Stimulated activated CD4-positive, alpha-beta T cell treated with anti-CD3 and anti-CD28 coated beads, Interleukin-1b, Interleukin-23, amount 100 ng/mL, for 1 hour (primary cell): ENCODE measurements at places on chromosomes 1 and 21.

DNA sequence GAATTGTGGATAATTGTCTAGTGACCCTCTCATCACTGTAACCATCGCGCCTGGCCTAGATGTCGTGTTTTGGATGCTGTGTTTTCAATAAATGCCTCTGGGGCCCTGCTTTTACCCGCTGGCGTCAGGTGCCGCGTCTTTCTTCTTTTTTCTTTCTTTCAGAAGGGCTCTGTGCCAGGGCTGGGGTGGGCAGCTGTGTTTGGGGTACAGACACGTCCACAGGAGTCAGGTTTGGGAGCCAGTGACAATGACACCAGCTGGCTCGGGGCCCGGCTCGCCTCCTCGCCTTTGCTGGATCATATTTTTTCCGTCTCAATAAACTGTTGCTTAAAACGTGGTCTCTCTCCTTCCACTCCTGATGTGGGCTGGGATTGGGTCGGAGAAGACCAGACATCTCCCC is 16.1 kb downstream of the TMEM201 start:
- DNase-seq: no peak

DNA sequence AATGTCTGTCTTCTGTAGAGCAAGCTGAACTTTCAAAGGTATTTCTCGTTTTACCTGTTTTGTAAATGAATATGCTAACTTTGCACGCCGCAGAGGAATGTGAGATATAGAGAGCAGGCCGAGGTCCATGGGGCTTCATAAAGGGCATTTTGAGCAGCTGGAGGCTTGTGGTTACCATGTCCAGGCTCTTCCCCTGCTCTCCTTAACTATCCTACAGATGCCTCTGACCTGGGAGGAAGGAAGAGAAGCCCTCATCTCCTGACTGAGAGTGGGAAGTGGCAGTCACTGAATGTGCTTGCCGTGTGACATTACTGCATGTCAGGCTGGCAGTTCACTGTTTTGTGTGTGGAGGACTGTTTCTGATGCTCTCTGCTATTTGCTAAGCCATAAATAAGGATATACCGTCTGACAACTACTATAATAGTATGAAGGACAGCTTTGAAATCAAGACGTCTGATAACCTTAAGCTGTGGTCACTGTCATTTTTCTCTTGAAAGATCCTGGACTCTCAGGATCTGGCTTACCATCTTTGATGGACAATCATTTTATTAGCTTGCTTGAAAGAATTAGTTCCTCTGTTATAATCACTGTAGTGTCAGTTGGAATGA is 92.2 kb downstream of the DYRK1A start:
- DNase-seq: no peak

DNA sequence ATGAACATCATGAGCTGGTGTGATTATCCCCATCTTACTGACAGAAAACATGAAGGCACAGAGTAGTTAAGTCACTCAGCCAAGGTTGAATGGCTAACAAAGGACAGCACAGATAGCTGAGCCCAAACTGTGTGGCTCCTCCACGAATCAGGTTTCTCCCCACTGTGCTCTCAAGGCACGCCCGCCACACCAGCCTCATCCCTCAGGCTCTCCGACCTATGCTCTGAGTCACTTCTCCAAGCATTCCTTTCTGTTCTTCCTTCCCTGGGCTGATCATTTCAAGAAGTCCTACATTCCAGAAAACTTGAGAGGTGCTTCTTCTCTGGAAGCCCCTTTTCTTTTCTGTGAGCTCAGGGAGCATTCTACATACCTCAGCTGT is 25.3 kb upstream of the SDC3 start:
- DNase-seq: no peak

DNA sequence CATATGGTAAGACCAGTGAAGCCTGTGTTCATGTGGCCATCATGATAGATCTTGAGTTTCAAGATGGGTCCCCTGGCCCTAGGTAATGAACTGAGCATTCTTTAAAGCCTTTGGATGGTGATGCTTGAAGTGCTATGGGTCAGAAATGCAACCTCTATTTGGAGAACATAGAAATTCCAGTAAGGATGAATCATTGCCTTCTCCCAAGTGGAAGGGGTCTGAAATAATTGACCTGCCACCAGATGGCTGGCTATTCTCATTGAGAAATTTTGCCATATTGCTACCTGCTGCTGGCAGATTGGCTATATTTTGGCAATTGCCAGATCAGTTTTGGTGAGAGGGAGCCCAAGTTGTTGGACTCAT is 739 bp upstream of the IFI6 start:
- no peak for DNase-seq

- no peak for DNase-seq
These were observed 164.5 kb upstream of the COA6 start for GRCh38 chr1:234208791-234209190.

- no peak for DNase-seq
These were observed 307.0 kb downstream of the ZP4 start for GRCh38 chr1:237583756-237584155.

- no peak for DNase-seq
These were observed 57.5 kb downstream of the ATP6V1G3 start for GRCh38 chr1:198483006-198483405.

DNA sequence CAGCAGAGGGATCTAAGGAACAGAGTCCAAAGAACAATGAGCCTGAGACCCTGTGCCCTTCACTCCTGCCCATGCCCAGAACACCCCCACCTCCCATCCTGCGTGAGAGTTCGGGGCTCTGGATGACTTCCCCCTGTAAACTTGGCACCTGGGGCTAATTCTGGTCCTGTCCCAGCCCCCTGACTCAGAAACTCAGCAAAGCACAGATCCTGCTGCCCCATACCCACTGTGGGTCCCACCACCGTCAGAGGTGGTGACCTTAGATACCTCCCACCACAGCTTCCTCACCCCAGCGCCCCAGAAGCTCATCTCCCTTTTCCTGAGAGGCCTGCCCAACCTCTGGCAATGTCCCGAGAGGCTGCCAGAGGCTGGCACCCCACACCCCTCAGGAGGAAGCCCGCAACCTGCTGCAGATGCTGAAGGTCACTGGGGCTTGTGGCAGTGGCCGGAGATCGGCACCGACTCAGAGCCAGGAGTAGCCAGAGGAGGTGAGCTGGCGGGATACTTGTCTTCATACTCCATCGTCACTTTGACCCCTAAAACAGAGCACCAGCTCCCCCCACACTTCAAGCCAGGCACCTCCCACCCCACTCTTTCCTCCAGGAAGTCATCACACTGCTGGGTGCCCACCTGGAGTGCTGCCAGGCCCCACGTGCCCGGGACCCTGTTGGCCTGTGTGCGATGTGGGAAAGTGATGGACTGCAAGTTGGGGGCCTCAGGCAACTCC is 111.6 kb upstream of the IFFO2 start:
- DNase-seq: no peak
